NCI-H1417 treated with DMSO at 0.1 percent for 48 hours (cell line): ENCODE measurements at places on chromosomes 3 and 15.

- peak; percentile 75 for DNase-seq
These were observed 34.9 kb downstream of the MED12L start for GRCh38 chr3:151120409-151120808.

GRCh38 chr3:197889204-197889930 lies 60.6 kb upstream of the RPL35A start:
- no peak for DNase-seq

DNA sequence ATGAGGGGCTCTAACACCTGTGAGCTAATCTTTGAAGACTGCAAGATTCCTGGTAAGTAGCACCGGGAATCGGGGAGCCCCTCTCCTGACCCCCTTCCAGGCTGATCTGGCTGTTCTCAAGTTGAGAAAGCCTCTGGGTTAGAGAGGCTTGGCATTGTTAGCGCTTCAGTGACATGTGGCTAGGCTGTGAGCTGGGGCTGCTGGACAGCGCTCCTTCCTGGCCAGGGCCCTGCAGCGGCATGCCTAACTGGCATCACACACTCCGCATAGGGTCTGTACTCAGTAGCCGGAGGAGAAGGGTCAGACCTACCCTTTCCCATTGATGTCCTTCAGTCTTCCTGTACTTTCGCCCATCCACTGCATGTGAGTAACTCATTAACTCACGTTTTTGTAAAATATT lies 7.4 kb downstream of the IVD start:
- no peak for DNase-seq

GRCh38 chr3:23442598-23443383 lies 239.7 kb downstream of the UBE2E2 start:
- DNase-seq = no peak

- DNase-seq = no peak
These were observed 19.2 kb downstream of the MYNN start for GRCh38 chr3:169792359-169792758.

- no peak for DNase-seq
These were observed 184.2 kb upstream of the STAC start for GRCh38 chr3:36196058-36196457.

GRCh38 chr3:141996437-141996836 lies 120.0 kb downstream of the ATP1B3 start:
- no peak for DNase-seq

DNA sequence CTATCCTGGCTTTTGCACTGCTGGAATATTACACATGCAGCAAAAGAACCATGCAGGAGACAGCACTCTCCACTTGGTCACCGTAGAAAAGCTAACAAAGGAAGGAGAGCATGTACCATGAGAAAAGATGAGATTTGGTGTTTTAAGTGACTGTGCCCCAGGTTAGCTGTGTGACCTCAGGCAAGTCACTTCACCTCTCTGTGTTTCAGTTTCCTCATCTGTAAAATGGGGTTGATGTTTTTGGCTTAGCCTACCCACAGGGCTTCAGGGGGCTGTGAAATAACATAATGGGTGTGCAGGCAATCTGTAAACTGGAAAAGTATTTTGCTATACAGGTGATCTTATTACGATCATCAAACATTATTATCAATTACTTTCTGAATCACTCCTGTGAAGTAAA lies 69.3 kb upstream of the SLC6A11 start:
- DNase-seq = no peak

GRCh38 chr3:105733356-105733755 lies 135.5 kb downstream of the CBLB start:
- no peak for DNase-seq

- DNase-seq = no peak
These were observed 3.0 kb upstream of the SLC28A1 start for GRCh38 chr15:84881520-84881830.

DNA sequence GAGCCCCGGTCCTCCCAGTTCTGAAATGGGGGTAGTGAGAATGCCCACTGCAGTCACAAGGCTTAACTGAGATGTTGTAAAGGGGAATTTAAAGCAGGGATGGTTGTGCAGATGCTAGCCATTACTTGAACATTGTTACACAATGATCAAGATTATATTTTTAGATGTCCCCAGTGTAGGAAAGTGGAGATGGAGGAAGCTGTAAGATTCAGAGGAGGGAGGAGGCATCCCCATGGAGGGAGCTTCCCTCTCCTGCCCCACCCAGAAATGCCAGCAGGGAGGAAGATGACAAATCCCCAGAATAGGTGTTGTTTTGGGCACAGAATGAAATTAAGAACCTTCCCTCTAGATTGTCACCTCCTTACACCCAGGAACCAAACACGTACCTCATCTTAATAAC lies 46.1 kb downstream of the EFCAB12 start:
- no peak for DNase-seq

- no peak for DNase-seq
These were observed 49.7 kb upstream of the GPD1L start for GRCh38 chr3:32056559-32057290.

DNA sequence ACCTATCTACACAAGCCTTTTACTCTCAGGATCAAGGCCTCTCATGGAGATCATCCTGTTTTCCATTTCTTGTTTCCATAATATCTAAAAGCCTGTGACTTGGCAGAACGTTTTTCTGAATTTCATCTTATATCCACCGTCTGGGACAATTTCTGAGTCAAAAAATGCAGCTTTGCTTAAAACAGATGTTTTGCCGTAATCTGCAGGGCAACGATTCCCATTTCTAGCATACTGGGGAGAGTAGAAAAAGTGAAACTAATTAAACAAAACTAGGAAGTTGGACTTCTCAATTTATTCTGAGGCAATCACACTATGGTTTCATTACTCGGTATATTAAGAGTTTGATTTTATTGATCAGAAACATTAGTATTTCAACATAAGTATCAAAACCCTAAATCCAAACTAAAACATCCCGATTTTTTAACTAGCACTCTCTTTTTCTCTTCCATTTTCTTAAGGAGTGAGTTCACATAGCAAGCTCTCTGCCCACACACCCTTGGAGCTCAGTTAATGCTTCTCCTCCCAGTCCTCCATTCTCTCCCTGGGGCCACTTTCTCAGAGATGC lies 33.6 kb downstream of the SPATA12 start:
- no peak for DNase-seq

DNA sequence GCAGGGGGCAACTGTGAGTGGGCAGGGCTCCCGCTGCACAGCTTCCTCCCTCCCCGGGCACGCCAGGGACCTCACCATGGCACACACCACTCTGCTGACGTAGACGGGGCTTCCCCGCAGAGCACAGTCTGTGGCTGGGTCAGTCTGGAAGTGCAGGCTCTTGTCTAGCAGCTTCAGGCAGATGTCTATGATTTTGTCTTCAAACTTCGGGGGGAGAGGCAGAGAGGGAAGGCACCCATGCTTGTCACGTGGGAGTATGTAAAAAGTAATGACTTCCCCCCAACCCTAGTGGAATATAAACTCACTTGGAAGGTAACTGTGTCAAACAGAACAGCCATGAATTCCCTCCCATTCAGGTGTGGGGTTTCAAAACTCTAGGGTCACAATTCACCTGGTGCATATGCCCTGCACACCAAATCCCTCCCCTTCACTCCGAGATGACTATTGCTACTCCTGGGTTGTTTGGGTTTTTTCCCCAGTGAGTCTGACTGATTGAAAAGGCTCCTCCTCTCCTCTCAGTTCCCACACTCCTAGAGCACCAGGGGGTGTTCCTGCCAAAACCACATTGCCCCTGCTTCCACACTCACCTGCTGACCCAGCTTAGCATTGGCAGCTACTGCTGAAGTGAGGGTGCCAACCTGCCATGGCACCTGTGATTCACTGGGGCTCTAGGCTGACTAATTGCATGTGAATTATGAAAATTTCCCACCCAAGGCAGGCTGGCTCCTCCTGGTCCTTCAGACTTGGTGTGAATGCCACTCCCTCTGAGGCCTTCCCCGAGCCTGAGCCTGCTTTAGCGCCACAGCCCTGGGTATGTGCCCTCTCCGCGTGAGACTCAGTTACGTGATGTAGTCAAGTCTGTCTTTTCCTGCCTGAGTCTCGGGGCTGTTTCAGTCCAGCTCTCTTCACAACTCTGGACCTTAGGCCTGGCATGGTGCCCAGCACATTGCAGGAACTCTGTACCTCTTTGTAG lies 13.0 kb downstream of the TGM5 start:
- no peak for DNase-seq

- DNase-seq = no peak
These were observed 183.2 kb downstream of the MAGI1 start for GRCh38 chr3:65855370-65856100.
